ENCODE measurements at places on chromosomes 5 and 9.
A peak's percentile ranks its signal among the peaks of the same experiment; 100 is the strongest.

DNA sequence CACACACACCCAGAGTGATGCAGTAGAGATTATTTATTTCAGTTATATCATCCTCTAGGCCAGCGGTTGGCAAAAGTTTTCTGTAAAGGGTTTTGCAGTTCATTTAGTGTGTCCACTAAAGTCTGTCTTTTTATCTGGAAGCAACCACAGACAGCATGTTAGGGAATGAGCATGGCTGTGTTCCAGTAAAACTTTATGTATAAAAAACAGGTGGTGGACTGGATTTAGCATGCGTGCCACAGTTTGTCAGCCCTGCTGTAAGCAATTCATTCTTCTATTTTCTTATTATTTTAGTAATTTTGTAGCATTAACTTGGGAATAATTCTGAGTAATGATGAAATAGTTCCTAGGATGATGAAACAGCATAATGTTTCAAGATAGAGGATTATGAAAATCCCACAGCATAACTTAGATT lies 51.7 kb downstream of the CCNH start:
- peak; percentile 71 for DNase-seq

DNA sequence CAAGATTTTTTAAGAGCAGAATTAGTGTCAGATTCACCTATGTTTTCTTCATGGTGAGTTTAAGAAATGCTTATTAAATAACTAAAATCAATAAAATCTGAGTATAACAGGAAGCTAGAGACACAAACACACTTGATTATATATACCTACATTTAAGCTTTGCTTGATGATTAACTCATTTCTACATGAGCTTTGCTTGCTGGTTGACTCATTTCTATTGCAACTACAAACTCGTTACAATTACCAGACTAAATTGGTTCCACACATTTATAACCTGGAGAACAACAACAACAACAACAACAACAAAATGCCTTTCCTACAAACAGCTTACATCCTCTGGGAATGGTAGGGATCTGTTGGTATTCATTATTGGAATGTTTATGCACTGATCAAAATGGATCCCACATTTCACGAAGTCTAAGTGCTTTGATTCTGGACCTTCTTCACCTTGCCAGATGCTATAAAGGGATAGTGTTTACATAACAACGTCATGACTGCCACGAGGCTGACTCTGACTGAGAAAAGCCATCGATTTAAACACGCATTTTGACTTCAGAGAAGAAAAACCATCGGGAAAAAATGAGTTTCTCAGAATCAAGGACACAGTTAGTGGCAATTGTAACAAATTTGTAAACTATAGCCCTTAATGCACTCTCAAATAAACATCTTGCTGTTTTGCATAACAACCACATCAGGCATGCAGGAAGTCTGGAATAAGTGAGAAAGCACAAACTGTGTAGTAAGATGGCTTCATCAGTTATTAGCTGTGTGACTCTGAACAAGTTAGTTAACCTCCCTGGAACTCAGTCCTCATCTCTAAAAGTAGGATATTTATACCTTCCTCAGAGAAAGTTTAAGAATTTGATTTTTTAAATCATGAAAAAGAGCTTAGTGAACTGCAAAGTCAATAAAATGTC lies 49.8 kb downstream of the RASEF start:
- no peak for DNase-seq

- no peak for DNase-seq
Measured at GRCh38 chr5:97560599-97560993, 377.5 kb upstream of the RIOK2 start.

GRCh38 chr5:148979083-148979723 lies 83.7 kb downstream of the SH3TC2 start:
- no peak for DNase-seq

GRCh38 chr5:142013734-142014521 lies 1.1 kb upstream of the GNPDA1 start:
- DNase-seq, result no peak

DNA sequence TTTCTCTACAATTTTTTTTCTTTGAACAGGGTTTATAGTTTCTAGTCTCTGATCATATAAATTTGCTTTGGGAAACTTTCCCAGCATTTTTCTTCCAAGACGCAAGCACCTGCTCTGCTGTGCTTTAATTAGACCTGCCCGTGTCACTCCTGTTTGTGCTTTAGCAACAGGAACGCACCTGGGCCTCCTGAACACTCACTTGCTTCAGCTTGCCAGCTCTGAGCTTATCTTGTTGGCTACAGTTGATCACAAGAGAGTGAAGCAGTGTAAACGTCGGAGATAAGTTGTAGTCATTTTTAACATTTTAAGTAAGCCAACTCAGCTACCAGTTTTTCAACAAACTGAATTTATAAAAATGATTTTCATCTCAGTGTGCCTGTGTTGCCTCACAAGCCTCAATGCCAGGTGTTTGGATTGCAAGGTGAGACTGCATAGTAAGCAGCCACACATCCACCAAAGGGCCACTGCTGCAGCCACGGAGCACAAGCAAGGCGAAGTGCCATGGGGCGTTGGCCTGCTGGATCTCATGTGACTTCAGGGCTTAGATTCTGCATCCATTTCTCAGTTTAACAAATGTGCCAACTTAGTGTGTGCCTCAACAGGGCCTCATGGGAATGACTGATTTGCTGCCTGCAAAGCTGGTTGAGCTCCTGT lies 166.9 kb downstream of the TRIO start:
- no peak for DNase-seq

- no peak for DNase-seq
Measured at GRCh38 chr9:107631788-107632187, 142.2 kb upstream of the KLF4 start.

- DNase-seq, result peak; percentile 5
Measured at GRCh38 chr9:118578467-118578866, 790.8 kb downstream of the BRINP1 start.

DNA sequence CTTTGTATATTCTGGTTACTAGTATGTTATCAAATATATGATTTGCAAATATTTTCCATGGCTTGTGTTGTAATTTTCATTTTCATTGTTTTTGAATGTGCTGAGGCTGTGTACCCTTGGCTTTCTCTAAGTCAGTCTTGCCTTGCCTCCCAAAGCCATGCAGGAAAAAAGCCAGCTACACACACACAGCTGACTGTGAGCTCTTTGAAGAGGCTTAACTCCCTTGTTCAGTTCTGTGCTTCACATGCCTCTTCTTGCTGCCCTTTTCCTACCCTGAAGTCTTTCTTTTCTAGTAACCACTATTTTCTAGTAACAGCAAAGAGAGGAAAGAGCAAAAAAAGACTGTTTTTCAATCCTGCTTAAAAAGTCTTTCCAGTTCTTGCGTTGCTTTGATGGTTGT lies 53.9 kb downstream of the KCNN2 start:
- no peak for DNase-seq

DNA sequence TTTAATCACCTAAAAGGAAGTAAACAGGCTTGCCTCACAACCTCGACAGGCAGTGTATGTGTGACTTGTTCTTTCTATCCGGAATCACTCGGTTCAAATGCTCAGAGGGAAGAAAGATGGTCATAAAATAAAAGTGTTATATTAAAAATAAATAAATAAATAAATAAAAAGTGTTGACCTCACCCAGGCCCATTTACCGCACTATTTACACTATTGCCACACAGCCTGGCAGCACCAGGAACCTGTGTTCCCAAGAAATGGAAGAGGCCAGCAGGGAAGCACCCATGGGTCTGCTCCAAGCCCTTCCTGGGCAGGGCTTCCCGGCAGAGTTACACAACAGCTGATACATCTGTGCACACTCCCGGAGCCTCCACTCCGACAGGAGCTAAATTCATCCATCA lies 127.9 kb downstream of the EFNA5 start:
- DNase-seq, result no peak

DNA sequence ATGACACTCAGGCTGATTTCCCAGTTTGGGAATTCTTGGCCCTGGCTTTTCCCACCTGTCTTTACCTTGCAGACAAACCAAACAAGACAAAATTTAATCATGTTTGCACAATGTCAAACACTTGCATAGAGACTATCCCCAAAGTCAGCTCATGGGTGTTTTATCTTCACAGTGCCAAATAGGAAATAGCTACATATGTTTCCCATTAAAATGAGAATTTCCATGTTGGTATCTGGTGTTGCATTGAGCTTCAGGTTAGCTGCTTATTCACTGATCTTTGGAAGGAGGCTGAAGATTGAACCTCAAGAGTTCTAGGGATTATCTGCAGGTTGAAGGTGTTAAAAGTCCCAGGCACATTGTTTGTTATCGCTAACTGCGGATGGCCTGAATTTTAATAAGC lies 19.5 kb downstream of the MAP1B start:
- no peak for DNase-seq

GRCh38 chr5:78102500-78102899 lies 192.0 kb downstream of the AP3B1 start:
- no peak for DNase-seq

DNA sequence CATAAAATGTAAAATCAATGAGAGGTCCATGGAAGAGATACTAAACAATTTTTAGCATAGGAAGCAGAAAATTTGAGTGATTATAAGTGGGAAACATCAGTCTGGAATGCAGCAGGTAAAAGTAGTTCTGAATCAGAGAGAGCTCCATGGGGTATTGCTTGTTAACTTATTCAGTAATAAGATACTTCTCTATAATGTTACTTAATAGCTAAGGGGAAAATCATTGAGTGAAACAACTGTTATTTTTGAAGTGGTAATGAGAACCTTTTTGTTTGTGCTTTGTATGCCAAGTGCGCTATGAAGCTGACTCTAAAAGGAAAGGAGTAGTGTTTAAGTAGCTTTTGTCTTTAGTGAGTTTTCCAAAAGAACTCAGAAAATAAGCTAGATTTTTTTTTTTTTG lies 95.2 kb downstream of the ERBIN start:
- no peak for DNase-seq

DNA sequence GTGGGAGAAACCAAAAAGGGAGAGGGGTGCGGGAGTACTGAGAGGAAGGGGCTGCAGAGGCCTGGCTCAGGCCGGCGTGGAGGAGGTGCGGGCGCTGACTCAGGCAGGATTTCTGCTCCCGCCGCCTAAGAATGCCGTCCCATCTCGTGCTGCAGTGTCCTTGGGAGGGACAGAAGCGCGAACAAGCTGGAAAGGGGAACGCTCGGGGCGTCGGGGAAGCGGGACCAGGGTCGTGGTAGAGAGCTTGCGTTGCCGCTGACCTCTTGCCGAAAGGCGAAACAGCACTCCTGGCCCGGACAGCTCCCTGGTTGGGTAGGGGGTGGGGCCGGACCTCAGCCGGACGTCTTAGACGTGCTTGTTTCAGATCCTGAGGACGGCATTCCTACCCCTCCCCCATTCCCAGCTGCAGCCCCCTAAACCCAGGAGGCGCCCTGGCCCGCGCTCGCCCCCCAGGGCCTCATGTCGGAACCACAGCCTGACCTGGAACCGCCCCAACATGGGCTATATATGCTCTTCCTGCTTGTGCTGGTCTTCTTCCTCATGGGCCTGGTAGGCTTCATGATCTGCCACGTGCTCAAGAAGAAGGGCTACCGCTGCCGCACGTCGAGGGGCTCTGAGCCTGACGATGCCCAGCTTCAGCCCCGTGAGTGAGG lies 1.1 kb downstream of the RELL2 start:
- DNase-seq, result no peak

DNA sequence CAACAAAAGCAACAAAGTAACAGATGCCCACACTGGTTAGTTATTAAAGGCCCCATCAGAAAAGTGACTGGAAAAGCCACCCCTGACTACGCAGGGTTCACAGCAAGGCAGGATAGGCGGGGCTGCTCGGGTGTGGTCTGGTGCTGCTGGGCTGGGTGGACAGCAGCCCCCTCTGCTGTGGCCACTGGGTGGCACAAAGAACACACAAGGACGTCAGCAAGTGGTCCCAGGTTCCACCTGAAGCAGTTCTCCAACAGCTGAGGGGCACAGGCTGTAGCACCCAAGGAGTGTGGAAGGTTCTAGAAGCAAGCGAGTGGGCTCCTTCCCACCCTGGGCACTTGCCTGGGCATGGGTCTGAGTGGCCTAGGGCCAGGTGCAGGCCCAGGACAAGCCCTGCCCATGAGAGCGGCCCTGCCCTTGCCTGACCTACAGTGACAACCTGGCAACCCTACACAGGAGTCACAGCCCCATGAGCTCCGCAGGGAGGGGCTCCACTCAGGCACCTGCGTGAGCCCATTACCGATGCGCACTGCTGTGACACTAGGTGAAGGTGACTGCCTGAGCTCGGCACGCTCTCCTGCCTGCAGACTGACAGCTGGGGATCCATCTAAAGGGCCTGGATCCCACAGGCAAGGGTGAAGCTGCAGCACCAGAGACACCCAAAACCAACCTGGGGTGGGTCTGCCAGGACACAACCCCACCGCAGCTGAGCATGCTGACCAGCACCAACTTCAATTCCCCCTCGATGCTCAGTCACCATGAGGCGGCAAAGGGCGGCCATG lies 8.1 kb downstream of the BRD9 start:
- DNase-seq, result no peak

GRCh38 chr5:147963436-147963835 lies 57.1 kb upstream of the C5orf46 start:
- DNase-seq, result no peak

DNA sequence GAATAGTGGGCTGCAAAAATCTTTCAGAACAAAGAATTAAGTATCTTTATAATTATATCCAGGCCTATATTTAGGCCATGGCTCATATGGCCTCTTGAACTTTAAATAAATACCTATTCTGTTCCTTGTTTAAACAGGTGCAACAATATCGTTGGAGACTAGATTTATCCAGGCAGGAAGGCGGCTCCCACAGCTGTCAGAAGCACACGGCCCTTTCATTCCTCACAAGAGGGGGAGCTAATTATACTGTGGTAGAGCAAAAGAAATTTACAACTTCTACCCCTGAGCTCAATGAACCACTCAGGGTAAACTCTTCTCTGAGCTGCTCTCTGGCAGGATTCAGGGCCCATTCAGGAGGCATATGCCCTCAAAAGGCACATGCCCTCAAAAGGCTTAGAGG lies 31.3 kb downstream of the TMEM174 start:
- DNase-seq, result no peak

DNA sequence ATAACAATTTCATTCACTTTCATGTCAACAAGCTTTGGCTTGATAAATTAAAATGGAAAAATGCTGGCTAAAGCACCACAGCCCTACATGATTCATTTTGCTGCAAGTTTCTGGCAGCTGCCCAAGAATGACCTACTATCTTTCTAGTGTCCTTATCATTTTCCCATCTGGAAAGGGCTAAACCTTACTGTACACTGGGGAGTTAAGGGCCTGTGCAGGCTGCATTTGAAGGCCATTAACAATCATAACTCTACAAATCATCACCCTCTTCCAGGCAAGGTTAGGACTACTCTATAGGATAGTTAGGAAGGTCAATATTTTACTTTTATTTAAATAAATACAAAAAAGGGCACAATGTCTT lies 579.7 kb upstream of the ZNF608 start:
- DNase-seq, result peak; percentile 81
